ENCODE measurements at places on chromosomes 12 and 14. TPM values are rescaled to one million over a fixed set of nuclear protein-coding genes. Genes with fewer than 3 reads are reported as not detected.

Gene NCOR2
- total RNA-seq = 120 TPM

Gene CIROP
- total RNA-seq = not detected

Gene TSPAN11
- 2.5 TPM for total RNA-seq

DNA sequence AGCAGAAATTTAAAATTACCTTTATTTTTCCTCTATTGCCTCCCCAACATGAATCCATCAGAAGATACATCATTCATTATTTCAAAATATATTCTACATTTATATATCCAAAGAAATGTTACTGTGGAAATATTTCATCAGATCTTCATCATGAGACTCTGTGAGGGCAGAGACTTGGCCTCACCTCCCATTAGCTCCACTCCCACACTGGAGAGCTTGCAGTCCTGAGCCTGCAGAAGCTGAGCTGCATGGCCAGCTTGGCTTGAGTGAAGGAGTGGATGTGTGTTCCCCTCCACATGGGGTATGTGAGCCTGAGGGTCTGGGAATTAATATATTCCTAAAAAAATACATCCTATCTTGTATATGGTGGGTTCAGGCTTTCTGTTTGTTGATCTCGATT is 961.9 kb downstream of the TMEM121 start:
- no peak for DNase-seq

Gene CD27
- total RNA-seq = 1.2 TPM

- DNase-seq = no peak
These were observed 144.9 kb upstream of the PELI2 start for GRCh38 chr14:55973285-55973800.

- no peak for DNase-seq
These were observed 26.6 kb upstream of the NRXN3 start for GRCh38 chr14:78143489-78144145.

DNA sequence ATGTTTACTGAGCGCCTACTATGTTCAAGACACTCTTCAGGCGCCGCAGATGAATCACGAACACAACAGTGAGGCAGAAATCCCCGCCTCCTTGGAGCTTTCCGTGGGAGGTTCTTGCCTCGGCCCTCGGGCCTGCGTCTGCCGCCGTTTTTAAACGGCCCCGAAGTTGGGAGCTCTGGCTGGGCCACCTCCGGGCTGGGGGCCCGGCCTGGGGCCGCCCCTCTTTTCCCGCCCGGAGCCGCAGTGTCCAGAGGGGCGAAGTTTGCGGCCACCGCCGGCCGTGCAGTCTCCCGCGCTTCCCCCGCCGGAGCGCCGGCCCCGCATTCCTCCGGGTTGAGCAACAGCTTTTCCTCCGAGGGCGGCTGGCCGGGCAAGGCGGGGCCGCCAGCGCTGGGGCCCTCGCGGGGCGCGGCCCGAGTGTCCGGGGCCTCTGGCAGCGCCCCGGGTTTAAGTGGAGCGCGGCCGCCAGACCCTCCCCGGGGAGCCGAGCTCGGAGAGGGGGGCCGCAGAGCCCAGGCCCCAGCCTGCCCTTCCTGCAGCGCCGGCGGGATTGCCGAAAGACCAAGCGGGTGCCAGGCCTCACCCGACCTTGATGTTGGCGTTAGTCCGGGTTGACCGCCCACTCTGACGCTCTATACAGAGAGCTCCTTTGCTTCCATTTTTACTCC is 18.7 kb upstream of the CTDSP2 start:
- DNase-seq = no peak

Gene SERPINA12
- total RNA-seq = 8.6 TPM

DNA sequence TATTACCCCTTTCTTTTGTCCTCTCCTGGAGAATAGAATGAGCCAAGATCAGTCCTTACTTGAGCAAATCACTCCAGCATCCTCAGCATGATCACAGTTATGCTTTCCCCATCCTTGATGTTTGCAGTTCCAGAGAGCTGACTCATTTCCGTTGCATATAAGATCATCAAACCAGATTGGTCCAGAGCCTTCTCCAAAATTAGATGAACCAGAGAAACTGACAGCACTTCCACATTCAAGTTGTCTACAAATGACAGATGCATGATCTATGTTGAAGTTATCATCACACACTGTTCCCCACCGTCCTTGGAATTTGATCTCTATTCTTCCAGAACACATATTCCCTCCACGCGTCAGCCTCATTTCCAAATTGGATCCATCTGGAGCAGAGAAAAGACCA is 4.8 kb downstream of the CD163 start:
- no peak for DNase-seq

GRCh38 chr14:85487215-85487614 is 42.7 kb upstream of the FLRT2 start:
- no peak for DNase-seq

Gene MIP
- not detected for total RNA-seq

DNA sequence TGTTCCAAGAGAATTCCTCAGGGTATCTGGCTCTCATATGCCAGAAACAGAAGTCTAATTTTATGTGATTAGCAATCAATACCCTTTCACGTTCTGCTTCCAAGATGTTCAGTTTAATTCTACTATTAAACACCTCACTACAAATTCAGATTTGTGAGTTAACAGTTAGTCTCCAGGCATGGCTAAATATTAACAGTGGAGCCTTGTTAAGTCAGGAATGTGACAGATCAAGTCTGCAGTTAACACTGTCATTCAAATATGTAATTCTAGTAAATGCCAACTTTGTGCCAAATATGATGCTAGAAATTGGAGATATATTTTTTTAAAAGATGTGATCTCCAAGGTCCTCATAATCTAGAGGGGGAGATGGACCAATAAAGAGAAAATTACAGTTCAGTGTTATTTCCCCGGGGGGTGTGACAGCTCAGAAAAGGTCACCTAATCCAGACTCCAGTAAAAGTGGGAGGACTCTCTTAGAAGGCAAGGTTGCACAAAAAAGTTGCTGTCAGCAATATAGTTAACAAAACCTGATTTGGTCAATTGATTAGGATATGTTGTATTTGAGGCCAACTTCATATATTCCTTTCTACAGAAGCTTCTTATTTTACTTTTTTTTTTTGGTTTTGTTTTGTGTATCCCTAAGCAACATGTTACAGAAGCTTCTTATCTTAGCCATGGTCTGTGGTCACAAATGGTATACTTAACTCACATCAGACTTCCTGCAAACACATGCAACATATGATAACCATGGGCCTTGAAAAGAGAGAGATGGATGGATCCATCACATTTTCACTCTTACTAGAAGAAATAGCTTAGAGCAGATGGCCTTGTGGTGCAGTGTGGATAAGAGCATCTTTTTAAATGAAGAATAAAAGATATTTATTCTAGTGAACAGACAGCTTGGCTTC is 18.4 kb upstream of the RNU6-7 start:
- no peak for DNase-seq

Gene RPL36AL
- total RNA-seq = 208 TPM

DNA sequence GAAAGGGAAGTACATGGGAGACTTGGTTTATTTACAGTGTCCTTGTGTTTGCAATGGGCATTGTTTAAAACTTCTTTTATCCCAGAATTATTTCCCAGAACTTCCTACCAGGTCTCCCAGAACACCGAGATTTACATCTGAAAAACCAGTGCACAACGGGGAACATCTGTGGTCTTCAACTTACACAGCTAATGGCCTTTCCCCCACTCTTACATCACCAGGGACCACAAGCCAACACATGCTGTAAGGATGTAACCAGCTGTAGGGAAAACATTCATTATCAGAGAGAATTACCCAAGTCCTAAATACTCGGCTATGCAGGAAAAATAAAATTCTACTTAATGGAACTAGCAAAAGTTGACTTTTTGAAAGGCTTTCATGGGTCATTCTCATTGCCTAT is 267.6 kb downstream of the DUSP6 start:
- DNase-seq = no peak

- no peak for DNase-seq
These were observed 384.0 kb upstream of the FOXG1 start for GRCh38 chr14:28382444-28383190.

DNA sequence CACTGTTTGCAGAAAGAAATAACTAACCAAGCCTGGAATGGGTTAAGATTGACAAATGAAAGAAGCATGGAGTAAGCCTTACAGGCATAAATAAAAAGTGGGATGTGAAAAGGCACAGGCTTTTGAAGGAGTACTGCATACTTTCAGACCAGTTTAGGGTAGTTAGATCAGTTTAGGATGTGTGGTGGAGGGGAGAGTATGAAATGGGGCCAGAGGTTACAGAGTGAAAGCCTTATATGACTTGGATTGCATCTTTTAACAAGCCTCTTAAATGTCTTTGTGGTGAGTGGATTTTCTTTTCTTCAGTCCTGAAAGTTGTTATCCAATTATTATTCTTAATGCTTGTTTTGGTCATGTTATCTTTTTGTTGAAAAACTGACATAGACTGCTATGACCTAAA is 52.2 kb upstream of the TRHDE start:
- no peak for DNase-seq

DNA sequence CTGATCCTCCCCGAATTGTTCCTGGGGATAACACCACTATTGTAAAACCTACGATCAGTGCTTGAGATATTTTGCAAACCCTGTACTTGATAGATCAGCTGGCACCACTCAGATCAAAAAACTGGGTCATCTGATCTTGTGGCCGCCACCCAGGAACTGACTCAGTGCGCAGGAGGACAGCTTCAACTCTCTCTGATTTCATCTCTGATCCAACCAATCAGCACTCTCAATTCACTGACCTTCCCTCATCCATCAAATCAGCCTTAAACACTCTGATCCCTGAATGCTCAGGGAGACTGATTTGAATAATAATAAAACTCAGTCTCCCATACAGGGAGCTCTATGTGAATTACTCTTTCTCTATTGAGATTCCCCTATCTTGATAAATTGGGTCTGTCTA is 4.2 kb upstream of the XPOT start:
- no peak for DNase-seq

- DNase-seq = no peak
These were observed 10.7 kb downstream of the CACNB3 start for GRCh38 chr12:48828841-48829575.

- DNase-seq = no peak
These were observed 295.0 kb downstream of the GPHN start for GRCh38 chr14:66802962-66803361.

Gene FAM90A1
- total RNA-seq = not detected

Gene ASIC1
- total RNA-seq = 2.9 TPM

- DNase-seq = no peak
These were observed 166.7 kb upstream of the HIF1A start for GRCh38 chr14:61528591-61529021.

DNA sequence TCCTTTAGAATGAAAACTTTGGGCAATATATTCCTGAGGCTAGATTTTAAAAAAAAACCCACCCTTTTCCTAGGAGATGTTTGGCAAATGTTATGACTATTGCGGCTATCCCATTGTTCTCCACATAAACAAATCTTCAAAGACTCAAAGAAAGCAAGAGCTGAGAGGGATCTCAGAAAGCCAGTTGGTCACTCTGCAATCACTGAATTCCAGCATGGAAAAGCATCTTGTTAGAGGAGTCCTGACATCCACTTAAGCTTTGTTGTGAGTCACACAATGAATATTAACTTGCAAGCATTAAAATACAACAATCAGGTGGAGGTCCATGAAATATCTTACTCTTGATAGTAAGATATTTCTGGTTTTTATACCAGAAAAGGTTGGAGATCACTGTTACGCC is 11.0 kb upstream of the PTPRB start:
- DNase-seq = no peak

Gene GPR132
- 9.1 TPM for total RNA-seq

DNA sequence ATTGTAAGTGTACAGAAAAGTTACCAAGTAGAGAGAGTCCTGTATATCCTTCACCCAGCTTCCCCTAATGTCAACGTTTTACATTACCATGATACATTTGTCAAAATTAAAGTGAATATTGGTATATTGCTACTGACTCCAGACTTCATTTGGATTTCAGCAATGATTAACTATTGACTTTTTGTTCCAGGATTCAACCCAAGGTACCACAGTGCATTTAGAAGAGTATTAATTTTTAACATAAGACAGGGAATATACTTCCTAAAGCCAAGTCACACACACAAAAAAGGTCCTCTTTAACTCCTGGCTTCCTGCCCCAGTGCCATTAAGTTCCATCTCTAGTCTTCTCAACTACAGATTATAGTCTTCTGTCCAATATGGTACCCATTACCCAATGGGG is 75.5 kb upstream of the RBM19 start:
- DNase-seq = no peak

- no peak for DNase-seq
These were observed 30.4 kb upstream of the ITPK1 start for GRCh38 chr14:93146119-93146518.

- no peak for DNase-seq
These were observed 32.8 kb upstream of the LUM start for GRCh38 chr12:91144053-91144452.

DNA sequence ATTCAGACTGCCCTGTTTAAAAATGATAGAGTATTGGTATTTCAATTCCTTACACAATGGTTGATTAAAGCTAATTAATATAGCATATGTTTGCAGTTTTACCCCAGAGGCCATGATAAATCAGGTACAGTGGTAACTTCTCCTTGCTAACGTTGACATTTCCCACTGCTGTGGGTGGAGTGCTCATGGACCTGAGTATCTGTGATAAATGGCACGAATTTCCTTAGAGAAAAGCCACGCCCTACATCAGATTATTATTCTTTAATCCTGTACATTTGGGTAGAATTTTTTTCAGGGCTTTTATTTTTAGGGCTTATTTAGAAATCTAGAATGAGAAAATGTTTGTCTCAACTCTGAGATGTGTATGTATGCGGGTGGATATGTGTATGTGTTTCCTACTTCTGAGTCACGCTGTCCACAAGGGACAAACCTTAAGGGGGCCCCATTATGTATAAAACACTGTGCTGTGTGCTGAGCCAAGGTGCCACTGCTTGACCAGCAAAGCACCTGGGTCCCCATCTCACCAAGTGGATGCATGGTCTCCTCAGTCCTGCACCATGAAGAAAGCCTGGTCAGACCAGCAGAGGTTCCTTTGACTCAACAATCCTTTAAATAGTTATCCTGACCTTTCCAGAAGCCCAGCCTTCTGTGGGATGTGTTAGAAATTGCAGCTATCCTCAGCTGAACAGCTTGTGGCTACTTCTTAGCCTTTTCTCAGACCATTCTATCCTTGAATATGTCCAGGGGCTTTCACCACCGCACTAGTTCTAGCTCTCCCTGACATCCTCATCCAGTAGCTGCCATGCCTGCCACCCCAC is 57.9 kb upstream of the STK38L start:
- DNase-seq = no peak

GRCh38 chr14:94773655-94774343 is 3.9 kb upstream of the GSC start:
- DNase-seq = no peak

DNA sequence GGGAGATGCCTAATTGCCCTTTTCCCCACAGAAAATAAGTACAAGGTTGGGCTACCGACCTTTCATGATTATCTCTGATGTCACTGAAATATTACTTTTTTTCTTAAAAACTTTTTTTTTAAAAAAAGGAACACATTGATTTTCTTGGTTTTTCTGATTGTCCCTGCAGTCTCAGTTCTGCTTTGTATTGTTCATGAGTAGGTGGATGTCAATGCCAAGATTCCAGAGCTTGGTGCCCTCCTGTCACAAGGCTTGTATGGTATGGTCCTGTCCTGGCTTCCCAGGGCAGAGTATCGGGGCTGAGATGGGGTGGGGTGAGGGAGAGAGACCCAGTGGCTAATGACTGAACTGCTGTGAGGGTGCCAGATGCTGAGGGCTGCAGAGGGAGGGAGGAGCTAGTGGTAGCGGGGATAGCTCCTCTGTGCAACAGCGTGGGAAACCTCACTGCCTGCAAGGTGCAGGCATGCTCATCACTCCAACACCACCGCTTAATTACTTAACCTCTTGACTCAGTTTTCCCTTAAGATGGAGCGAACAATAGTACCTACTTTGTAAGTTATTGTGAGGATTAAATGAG is 4.4 kb upstream of the CTDSP2 start:
- DNase-seq = no peak

Gene OSGEP
- total RNA-seq = 60.9 TPM

Measured in vagina (tissue), 2 donors.